ENCODE measurements at places on chromosomes 7 and 10.

GRCh38 chr10:103660364-103661197 lies 167.1 kb downstream of the NEURL1 start:
- DNase-seq: no peak

- no peak for DNase-seq
Observed at GRCh38 chr10:59995862-59996261, 89.5 kb upstream of the CCDC6 start.

DNA sequence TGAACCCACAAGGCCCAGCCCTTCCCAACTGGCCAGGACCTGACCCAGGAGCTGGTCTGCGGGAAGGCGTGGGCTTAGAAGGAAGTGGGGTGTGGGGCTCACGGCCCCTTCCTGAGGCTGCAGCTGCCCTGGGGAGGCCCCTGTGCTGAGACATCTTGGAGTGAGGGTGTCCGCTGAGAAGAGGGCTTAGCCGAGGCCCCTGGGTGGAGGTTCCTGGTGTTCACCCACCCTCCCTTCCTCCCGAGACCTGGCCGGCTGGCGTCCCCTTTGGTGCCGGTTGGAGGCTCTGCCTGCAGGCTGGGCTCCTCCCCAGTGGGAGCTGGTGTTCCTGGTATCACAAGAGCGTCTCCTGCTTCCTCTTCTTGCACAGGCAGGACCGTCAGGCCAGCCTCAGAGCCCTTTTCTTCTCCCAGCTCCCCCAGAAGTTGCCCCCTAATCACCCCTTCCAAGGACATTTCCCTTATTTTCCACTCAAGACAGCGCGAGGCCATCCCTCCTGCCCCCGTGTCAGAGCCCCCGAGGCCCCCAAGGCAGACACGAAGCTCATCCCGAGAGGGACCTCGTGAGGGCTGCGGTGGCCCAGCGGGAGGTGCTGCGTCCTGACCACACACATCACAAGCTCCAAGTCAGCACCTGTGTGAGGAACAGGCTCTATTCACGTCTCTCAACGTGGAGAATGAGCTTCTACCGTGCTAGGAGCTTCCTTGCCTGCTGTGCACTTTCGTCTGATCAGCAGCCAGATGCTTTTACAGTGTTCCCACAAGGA lies 25.1 kb upstream of the FAM20C start:
- DNase-seq: no peak

GRCh38 chr10:119784340-119785067 lies 58.7 kb downstream of the INPP5F start:
- peak; percentile 92 for DNase-seq

DNA sequence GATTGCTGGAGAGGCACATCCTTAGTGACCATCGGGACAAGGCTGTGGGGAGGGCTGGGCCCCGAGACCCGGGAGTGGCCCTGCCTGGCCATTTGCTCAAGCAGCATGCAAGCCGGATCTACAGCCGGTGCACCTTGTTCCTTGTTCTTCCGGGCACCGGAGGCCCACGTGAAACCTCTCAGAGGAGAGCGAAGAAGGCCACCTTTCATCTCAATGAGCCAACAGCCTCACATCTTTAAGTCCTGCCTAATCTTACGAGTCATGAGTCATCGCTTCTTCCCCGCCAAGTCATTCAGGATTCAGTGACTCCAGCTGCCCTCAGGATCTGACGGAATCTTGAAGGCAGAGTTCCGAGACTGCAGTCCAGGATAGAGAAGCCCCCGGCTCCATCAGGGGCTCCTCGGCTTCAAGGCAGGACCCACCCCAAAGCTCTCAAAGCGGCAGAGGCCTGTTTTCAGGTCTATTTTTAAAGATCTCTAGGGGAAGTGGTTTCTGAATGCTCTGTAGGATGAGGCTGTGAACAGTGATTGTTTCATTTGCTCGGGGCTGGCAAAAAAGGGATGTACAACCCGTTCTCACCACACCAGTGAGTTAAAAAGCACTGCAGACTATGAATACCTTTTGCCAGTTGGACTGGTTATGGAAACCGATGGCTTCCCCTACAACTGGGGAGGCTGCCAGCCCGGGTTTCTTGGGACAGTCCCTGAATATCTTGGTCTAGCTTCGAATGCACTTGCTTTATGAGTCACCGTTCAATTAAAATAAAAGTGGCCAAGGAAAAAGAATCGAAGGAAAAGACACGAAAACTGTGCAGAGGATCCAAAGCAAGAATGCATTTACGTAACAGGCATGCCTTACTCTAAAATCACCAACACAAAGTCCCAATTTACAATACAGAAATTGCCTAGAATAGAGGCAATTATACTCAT lies 57.2 kb upstream of the ECHDC3 start:
- DNase-seq: peak; percentile 94

- no peak for DNase-seq
Observed at GRCh38 chr10:114911052-114911711, 26.8 kb upstream of the TRUB1 start.

- DNase-seq: no peak
Observed at GRCh38 chr10:29689001-29689400, 54.2 kb upstream of the SVIL start.

- no peak for DNase-seq
Observed at GRCh38 chr10:543862-544822, 145.3 kb downstream of the DIP2C start.

DNA sequence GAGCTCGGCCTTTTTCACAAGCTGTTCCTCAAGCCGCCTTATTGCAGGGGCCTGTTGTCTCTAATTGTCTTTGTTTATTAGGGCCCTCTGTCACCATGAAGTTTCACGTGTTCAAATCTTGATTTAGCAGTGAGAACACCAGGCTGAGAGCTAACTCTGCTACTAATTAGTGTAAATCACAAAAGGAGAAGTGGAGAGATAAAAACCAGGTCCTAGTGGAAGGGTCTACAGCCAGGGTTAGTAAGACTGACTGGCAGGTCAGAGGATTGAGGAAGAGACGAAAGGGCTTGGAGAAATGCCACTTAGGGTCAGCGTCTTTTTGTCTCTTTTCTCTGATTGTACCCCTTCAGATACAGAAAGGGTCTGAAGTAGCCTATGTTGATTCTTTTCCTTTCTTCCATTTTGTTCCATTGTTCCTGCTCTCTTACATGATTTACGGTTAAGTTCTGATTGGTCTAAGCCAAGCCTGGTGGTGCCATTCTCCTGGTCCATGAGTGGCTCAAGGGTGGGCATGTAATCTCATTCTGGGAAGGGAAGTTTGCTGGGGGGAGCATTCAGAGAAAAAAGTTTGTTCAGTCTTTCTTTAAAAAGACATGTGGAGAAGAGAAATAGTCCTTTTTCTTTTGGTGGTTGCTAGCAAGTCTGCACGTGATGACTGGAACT lies 21.3 kb downstream of the SSMEM1 start:
- DNase-seq: no peak

GRCh38 chr7:143369678-143370651 lies 7.5 kb upstream of the FAM131B start:
- no peak for DNase-seq

DNA sequence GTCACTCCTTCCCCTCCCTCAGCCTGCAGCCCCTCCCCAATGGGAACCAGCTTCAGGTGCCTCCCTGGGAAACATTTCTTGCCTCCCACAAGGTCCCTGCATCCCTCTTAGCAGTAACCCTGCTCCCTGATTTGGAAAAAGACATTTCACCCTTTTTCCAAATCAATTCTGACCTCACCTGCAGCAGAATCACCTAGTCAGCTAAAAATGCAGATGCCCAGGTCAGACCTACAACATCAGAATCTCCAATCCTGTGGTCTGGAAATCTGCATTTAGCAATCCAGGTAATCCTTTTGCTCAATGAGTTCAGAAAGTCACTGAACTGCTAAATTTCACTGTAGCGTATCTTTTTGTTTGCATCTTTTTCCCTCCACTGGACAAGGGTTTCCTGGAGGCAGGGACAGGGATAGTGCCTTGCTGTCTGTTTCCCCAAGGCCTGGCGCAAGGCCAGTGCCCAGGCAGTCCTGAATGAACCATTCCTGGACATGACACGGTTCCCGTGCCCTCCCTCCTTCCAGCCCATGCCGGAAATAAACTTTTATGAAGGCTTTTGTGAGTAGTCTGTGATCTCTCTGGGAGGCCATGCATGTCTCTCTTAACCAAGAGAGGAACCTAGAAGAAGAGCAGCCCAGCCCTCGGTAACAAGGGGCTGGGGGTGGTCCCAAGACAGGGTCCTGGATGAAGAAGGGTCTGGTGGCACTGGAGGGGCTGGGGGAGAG lies 44.0 kb downstream of the COL13A1 start:
- DNase-seq: peak; percentile 39

DNA sequence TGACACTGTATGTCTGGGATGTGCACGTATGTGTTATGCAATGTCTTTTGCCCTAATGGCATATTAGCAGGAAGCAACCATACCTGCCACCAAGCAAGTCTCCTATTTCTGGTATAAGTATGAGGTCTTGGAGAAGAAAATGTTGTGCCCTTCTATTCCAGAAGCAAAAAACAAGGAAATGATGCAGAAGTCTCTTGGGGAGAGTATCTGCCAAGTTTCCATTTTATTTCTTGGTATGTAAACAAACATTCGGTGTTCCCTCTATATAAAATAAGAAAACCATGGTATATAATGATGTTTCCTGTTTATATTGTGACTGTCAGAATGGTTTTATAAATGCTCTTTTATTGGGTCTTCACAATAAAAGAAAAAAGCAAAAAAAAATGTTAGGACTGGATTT lies 19.3 kb upstream of the MYO3A start:
- no peak for DNase-seq

DNA sequence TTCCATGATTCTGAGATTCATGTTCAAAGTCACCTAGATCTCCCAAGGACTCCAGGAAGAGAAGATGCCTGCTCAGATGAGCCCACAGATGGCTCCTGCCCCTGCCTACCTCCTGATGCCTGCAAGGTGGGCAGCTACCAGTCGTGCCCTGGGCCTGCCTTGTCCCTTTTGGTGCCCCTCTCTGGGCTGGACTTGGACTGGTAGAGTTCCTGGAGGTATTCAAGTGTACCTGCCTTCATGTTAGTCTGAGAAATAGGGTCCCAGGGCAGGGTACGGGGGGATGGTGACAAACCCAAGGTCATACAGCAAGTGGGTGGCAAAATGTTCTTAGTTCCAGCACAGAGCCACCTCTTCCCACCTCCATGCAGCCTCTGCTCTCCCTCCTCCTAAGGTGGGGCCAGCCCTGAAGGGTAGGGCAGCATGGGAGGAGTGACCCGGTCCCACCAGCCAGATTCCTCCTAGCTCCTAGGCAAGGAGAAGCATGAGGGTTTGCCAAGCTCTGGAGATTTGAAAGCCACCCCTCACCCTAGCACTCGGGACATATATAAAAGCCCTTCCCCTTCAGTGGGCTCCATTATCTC lies 80.8 kb upstream of the UNC5B start:
- DNase-seq: no peak

DNA sequence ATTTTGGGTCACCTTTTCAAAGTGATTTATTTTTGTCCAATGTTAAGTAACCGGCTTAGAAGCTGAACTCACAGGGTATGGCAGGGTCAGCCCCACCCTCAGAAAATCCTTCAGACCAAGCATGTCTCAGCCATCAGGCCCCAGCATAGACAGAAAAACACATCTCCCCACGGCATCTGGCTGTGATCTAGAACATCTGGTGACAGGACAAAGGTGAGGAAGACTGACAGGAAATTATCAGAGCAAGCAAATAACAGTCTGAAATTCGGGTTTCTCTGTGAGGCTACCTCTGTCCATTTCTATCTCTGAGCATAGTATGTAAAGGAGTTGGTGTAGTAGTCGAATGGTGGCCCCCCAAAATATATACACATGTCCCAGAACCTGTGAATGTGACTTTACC lies 177.0 kb upstream of the C1GALT1 start:
- no peak for DNase-seq

DNA sequence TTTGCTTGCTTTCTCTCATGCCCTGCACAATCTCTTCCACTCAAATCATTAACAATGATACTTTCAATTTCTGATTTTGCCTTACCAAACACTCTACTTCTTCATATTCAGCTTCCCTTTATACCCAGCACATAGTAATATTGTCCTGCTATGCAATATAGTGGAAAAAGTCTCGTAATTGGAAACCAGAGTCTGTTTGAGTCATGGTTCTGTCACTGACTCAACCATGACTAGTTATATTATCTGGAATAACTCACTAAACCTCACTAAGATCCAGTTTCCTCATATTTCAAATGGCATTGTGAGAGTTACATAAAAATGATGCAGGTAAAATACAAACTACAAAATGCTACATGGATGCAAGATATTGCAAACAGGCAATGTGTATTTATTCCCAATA lies 98.5 kb upstream of the LRRTM3 start:
- no peak for DNase-seq

DNA sequence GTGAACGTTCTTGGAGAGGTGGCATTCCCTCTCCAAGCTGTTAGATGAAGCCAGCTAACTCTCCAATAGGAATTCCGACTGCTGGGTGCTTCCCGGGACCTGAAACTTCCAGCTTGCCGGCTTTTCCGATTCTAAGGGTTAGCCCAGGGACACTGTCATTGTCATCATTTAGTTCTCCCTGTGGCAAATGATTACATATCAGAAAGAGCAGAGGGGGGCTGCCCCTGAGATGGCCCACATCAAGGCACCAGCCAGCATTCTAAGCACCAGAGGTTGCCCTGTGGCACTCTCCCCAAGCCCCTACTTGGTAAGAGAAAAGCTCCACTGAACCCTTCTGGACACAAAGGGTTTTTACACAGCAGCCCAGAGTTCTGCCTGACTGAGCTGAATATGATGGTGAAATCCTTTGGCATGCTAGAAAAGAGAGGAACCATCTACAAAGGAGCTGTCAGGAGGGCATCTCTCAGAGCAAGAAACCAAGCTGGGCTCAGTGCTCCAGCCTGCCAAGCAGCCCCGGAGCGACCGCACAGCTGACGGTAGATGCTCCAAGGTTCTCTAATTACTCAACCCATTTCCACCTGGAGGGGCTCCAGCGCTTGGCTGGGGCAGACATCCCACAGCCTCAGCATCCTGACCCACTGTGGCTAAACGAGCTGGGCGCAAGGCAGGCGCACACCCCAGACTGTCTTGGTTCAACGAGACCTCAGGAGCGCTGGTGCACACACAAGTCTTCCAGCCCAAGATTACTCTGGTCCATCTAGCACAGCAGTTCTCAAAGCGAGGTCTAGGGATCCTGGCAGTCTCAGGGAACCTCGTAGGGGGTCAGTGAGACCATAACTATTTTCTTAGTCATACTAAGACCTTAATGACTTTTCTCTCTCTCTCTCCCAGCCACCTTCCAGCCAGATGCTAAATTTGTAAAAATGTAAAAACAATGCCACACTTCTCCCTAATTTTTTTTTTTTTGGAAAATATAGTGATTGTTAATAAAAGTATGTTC lies 160.5 kb downstream of the GFRA1 start:
- DNase-seq: no peak

DNA sequence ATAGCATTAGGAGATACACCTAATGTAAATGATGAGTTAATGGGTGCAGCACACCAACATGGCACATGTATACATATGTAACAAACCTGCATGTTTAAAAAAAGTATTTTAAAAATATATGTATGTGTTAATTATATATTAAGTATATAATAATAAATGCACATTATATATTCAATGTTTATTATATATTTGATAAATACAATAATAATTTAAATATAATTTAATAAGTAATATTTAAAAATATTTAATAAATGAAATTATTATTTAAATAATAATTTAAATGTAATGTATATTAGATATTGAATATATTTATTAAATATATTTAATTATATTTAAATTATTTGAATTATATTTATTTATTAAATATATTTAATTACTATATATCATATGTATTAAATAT lies 661.3 kb upstream of the COBL start:
- DNase-seq: no peak

GRCh38 chr10:102645388-102645740 lies 1.1 kb downstream of the TRIM8 start:
- DNase-seq: peak; percentile 34

- no peak for DNase-seq
Observed at GRCh38 chr10:132411561-132412253, 14.7 kb downstream of the PWWP2B start.

GRCh38 chr10:102643336-102644065 lies 778 bp upstream of the TRIM8 start:
- peak; percentile 58 for DNase-seq
